ENCODE measurements at places on chromosomes 16 and 17. TPM values are rescaled to one million over a fixed set of nuclear protein-coding genes. Genes with fewer than 3 reads are reported as not detected.

The RPL23 gene
- total RNA-seq: 3,303 TPM

The KRTAP4-6 gene
- total RNA-seq: not detected

The MYCBPAP gene
- 0.13 TPM for total RNA-seq

The ZDHHC7 gene
- 68.7 TPM for total RNA-seq

The CRYBA1 gene
- total RNA-seq: not detected

The CD300H gene
- total RNA-seq: not detected

The UNKL gene
- 2.4 TPM for total RNA-seq

The GPATCH8 gene
- total RNA-seq: 12.3 TPM

The PITPNM3 gene
- 42.9 TPM for total RNA-seq

The ADAM11 gene
- total RNA-seq: 0.53 TPM

The PGAP6 gene
- 44.2 TPM for total RNA-seq

The TBC1D3E gene
- total RNA-seq: 0.77 TPM

The PLLP gene
- 3.3 TPM for total RNA-seq

The EVI2B gene
- not detected for total RNA-seq

The MT2A gene
- total RNA-seq: 34.0 TPM

The EPOP gene
- 2.4 TPM for total RNA-seq

The ACLY gene
- 121 TPM for total RNA-seq

The TP53TG3 gene
- not detected for total RNA-seq
